Activated T-helper 1 cell treated with anti-CD3 and anti-CD28 coated beads, Interleukin-2, amount 50 U/mL, for 16 hours (primary cell): ENCODE measurements at places on chromosomes 7 and 10.

- no peak for DNase-seq
These were observed 36.1 kb upstream of the TARP start for GRCh38 chr7:38309555-38309954.

DNA sequence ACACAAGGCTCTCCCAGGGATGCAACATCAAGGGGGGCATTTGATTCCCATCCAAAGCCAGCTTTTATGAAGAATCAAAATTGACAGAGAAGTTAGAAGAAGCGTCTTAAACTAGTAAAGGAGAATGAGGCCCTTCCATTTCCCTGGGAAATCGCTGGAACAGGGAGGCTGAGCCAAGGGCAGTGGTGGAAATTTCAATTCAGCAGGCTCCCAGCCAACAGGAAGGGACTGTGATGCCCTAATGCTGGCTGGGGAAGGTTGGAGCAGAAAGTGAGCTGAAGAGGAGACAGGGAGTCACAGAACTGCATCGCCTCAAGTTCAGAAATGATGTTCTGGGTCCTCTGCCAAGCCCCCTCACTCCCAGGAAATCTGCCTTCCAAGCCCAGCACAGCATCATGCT is 517.3 kb downstream of the GRID1 start:
- DNase-seq = no peak

DNA sequence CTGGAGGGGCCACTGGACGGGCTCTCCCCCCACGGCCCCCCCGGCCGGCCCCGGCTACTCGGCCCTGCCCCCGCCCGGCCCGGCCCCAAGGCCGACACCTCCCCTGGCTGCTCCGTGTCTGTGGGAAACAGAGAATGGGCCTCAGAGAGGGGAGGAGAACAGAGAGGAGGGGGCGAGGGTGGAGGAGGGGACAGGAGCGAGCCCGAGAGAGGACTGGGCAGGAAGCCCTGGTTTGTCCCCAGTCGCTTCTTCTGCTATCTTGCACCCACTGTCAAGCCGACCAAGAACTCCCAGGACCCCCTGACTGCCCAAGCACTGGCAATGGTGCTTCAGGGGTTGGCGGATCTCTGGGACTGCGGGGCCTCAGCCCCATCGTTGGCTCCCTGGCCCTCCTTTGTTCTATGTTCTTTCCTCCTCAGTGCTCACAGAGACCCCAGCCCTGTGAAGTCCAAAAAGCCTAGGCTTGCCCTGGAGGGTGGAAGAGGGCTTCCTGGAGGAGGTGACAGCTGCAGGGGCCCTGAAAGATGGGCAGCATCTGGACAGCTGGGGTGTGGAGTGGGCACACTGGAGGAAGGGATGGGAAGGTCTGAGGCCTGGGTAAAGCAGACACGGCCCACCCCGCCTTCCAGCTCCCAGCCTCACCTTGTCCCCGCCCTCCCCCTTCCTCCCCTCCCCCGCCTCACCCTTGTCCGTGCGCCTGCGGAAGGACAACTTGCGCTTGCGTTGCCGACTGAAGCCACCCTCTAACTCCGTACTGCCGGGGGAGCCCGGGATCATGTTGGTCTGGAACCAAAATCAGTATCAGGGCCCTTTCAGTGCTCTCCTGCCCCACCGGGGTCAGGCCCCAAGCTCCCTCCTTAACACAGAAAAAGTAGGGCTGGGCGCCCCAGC is 30.1 kb downstream of the KCNH2 start:
- DNase-seq = no peak

GRCh38 chr7:51255536-51256208 is 60.9 kb downstream of the COBL start:
- DNase-seq = no peak

DNA sequence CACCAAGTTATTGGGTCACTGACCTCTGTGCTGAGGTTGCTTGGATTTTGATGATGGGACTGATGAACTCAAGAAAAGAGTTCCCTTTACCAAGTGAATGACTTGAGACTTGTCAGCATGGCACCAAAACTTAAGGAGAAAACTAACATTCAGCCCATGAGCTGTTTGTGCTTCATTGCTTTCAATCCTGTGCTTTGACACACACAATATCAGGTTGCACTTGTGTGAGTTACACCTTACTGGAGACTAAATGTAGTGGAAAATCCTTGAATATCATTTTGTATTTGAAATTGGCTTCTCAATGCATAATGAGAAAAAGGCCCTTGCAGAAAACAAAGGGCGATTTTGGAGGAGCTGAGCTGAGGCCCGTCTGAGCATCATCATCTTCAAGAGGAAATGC is 2.7 kb downstream of the BAG3 start:
- DNase-seq = no peak

DNA sequence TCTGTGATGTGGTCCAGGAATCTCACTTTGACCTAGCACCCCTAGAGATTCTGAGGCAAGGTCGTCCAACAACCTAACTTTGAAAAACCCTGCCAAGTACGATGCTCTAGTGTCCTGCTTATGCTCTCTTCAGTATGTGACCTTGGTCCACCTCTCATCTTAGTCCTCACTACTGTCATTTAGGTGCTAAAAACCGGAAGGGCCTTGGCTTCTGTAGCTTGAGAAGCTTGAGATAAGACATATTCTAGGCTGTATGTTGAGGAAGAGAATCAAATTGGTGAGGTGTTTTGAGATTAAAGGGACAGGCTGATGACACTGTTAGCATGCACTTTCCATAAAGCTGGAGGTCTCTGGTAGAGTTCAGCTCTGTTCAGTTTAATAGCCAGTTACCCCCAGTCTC is 57.0 kb upstream of the MTPN start:
- DNase-seq = no peak

DNA sequence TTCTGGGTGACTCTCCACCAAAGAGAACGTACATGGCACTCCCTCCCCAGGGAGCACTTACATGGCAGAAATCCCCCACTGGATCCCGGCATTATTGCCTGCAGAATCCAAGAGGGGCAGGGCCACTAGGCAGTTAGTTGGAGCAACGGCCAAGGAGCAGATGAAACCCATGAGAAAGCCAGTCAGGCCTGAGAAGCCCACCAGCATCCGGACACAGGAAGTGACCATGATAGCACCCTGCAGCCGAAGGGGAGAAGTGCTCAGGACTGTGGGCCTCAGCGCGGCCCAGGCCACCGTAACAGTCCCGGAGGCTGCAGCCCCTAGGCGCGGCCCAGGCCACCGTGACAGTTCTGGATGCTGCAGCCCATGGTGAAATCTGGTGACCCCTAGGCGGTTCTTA is 43.5 kb downstream of the STRA8 start:
- DNase-seq = no peak

DNA sequence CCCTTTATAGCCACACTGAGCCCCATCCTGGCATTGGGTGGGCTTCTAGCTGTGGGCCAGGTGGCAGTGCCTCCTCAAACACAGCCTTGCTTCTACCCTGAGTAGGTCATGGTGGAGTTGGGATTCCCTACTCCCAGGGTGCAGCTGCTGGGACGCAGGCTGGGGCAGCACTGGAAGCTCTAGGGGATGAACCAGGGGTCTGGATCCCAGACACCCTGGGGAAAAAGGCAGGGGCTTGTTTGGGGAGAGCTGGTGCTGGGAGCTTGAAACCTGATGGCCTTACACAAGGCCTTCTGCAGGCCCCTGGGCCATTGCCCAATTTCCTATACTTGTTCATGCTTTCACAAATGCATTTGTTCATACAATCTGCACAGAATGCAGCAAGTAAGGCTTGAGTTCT is 103.7 kb upstream of the CTBP2 start:
- DNase-seq = no peak

- no peak for DNase-seq
These were observed 165.1 kb downstream of the SVIL start for GRCh38 chr10:29469481-29470354.
